ENCODE measurements at places on chromosomes 6 and 20.

- DNase-seq, result no peak
Observed at GRCh38 chr6:12791371-12791770, 74.8 kb downstream of the PHACTR1 start.

GRCh38 chr6:137767911-137768690, 99.0 kb upstream of the TNFAIP3 start:
- no peak for DNase-seq

DNA sequence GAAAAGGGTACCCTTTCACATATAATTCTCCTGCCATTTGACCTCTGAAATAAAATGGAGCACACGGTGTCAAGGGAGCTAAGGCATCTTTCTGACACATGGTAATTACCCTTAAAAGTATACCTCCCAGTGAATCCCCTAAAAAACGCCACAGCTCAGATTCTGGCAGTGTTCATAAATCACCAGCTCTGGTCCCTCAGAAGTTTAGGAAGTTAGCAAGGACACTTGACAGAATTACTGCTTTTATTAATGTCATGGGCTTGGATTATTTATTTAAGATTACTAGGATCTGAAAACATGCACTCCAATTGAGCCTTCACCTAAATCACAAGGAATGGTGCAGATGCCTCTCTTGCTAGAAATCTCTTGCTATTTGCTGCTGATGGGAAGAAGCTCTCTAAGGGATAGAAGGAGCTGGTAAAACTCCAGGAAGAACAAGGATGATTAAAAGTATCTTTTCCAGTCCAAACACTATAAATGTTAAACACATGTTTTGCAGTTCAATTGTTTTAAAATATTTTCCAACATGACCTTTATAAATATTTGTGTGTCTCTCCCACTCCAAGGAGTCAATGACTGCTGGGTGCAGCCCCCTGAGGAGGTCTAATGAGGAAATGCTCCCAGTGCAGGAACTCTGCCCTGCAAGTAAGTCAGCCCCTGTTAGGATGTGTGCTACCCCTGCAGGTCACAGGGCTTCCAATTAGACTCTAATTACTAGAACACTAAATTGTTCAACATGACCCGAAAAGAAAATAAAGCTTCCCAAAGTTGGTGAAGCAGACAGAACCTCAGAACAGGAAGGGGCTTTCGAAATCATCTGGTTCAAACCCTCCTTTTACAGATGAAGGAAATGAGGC, 230.3 kb downstream of the TFAP2A start:
- DNase-seq, result no peak

- no peak for DNase-seq
Observed at GRCh38 chr6:167129562-167129961, 6.7 kb downstream of the CCR6 start.

DNA sequence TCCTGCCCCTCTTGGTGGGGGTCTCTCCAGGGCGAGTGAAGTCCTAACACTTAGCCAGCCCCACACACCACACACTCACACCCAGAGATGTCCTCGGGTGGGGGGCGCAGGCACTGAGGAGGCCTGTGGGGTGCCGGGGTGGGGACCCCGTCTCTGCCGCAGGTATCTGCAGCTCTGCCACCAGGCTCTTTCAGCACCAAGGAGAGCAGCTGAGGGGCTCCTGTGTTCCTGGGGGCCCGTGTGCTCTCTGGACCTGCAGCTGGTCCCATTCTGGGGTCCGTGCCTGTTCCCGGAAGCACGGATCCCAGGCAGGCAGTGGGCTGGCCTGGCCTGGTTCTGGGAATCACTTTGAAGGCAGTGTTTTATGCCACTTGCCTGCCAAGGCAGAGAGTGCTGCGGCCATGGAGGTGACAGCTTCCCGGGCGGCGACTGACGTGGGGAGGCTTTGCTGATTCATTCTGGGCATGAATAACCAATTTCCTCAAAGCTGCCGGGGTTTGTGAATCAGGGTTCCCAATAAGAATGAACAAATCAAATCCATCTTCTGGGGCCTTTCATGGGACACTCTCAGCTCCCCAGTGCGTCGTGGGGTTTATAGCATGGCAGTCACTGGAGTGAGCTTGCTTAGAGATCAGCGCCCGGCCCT, 54.4 kb upstream of the SLCO4A1 start:
- DNase-seq, result no peak

GRCh38 chr20:43586641-43587040, 4.1 kb upstream of the IFT52 start:
- no peak for DNase-seq

- no peak for DNase-seq
Observed at GRCh38 chr6:53906842-53907241, 112.0 kb downstream of the LRRC1 start.

- DNase-seq, result no peak
Observed at GRCh38 chr20:47944682-47945081, 159.4 kb upstream of the SULF2 start.

DNA sequence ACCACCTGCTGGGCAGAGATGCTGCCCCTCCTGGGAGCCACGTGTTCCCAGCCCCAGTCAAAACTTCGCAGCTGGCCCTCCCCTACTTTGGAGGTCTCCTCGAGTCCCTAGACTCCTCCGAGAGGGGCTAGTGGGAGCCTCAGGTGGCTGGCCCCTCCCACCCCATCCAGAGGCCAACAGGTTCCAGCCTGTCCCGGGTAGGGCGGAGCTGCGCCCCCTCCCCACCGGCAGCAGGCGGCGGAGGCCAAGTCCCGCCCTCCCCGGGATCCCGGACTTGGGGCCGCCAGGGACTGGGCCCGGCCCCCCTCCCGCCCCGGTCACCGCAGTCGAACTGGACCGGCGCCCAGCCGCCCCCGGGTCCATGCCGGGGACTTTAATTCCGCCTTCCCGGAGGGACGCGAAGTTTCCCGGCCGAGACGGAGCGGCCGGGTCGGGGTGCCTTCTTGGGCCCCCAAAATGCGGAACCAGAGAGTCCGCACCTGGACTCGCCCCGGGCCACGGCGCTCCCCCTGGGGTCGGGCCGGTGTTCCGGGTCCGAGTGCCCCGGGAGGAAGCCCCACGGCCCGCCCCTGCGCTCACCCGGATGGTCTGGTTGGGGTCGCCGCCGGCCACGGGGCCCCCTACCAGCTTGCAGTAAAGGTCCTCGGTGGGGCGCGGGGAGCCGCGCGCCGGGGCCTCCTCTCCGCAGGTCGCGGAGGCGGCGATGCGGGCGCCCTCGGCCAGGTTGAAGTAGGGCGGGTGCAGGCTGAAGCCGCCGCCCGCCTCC, 559 bp downstream of the LAMA5 start:
- peak; percentile 91 for DNase-seq

DNA sequence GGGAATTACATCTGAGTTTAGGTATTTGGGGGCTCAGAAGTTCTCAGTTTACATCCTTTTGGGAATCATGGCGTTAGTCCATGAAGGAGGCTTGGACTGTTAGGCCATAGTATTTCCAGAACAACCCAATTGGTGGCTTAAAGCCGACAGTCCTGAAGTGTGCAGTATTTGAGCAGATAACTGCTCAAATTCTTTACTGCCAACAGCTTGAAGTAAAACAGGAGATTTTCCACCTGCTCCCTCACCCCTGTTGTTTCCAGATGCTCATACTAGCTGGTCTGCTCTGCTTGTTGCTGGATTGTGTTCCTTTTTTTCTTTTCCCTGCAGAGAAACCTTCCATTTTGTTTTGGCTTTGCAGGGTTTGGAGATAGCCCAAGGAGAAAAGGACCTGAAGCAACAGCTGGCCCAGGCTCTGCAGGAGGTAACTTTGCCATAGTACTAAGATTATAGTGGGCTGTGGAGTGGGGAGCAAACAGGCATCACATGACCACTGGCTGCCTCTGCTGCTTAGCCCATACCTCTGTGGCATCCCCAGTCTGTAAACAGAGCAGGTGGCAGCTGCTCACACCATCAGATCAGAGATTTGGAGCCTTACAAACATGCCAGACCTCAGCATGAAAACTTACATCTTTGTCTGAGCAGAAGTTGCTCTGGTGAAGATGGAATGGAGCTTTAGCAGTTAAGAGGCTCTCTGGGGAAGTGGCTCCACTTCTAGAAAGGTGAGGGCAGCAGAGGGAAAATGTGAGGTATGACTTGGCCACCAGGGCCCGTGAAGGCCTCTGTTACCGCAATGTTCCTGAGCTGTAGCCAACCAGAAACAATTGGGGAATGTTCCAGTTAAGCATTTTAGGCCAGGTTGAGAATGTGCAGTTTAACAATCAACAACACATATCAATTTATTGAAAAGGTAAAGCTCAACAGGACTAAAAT, 17.6 kb downstream of the RNF8 start:
- no peak for DNase-seq

DNA sequence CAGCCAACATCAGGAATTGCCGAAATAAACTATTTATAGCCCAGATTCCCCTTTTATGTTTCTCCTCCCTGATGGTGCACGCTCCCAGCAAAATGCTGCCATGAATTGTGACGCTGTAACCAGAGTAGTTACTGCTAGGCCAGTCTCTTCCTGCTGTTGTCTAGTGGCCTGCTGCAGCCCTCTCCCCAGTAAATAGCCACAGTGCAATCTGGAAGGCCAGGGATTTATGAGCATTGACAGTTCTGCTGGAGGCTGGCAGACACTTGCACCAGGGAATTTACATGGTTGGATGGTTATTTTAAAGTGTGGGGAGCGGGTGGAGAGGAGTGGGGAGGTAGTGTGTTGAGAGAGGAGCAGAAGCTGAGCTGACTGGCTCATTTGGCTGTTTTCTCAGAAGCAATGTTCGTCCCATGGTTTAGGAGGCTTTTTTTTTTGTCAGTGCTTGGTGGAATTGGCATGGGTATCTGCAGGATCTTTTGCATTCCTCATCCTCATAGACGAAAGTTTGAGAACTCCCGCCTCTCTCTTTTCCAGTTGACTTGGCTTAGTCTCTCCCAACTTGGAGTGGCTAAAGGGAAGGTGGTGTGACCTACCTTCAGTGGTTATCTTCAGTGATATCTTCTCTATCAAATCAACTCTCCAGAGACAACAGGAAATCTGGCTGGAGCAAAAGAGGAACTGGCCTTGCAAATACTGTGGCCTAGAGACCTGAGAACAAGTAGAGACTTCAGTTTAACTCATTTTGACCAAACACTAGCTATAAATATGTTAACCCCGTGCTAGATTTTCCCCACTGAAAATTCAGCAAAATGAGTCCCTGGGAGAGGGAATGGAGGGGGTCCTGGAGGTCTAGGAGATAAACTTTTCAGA, 99.3 kb upstream of the VSTM2L start:
- no peak for DNase-seq

GRCh38 chr20:35515949-35516645, 13.4 kb downstream of the C20orf173 start:
- DNase-seq, result no peak

GRCh38 chr6:72974276-72974675, 251.0 kb downstream of the KHDC1L start:
- DNase-seq, result no peak

- no peak for DNase-seq
Observed at GRCh38 chr6:35247642-35248231, 11.8 kb upstream of the ZNF76 start.

DNA sequence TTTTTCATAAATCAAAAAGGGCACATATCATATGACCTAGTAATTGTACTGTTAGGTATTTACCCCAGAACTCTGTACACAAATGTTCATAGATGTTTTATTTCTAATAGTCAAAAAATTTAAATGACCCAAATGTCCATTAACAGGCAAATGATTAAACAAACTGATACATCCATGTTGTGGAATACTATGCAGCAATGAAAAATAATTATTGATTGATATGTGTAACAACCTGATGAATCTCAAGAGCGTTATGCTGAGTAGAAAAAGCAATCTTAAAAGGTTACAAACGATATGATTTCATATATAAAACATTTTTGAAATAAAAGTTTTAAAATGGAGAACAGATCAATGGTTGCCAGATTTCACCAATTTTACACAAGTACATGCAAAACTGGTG, 18.1 kb downstream of the HTR1B start:
- no peak for DNase-seq

- no peak for DNase-seq
Observed at GRCh38 chr6:89859744-89860143, 30.1 kb downstream of the CASP8AP2 start.

- DNase-seq, result no peak
Observed at GRCh38 chr6:141498977-141499376, 633.7 kb upstream of the GJE1 start.

- no peak for DNase-seq
Observed at GRCh38 chr20:60955706-60956105, 296.4 kb upstream of the CDH4 start.

GRCh38 chr6:135753196-135753595, 98.3 kb upstream of the PDE7B start:
- DNase-seq, result no peak

DNA sequence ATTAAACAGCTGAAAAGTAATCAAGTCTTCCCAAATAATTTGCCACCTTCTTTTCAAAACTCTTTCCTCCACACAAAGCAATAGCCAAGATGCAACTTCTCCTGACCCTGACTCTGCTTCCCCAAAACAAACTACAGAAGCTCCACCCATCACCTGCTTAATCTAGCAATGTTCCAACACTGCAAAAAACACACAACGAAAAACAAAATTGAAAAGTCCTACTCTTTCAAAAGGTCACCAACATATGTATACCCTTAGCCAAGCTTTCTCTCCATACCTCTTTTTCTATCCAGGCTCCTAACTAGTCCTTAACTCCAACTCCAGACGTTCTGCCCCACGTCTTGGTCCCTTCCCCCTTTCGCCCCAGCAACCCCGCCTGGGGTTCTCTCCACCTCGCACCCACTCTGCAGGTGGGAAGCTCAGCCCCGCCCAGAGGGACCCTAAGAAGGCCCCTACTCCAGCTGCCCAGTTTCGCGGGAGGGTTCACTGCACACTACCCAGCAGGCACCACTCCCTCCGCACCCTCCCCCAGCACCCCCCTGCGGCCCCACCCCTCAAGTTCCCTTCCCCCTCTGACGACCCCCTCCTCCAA, 717 bp downstream of the CSNK2A1 start:
- DNase-seq, result no peak

DNA sequence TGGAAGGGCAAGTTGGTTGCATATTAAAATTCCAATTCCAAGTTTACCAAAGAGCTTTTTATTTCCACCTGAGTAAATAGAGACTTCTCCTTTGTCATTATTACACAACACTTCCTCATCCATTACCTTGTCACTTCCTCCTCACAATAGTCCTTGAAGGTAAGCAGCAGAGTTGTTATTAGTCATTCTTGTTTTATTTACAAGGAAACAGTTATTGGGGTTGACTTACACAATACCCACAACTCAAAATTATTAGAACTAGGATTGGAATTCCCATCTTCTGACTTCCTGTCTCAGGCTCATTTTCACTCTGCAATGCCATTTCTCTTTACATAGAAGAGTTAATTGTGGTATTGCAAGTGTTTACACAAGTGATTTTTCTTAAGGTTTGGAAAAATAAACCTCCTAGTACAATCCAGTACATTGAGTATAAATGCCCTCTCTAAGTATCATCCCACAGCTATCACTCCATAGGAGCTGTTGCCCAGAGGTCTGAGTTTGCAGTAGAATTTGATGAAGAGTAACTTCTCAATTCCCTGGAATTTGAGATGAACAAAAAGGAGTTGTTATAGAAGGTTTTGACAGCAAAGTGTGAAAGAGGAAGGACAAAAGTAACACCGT, 28.9 kb upstream of the MTRF1L start:
- DNase-seq, result no peak

- DNase-seq, result no peak
Observed at GRCh38 chr6:160998766-160999165, 7.2 kb downstream of the MAP3K4 start.

GRCh38 chr6:56101141-56101553, 146.2 kb downstream of the COL21A1 start:
- DNase-seq, result no peak
